Frontal cortex (tissue), 4 donors: ENCODE measurements at places on chromosomes 3 and 15. TPM values are rescaled to one million over a fixed set of nuclear protein-coding genes. Genes with fewer than 3 reads are reported as not detected.

Gene ATXN7
- total RNA-seq = 6.9 TPM

Gene ZMYND10
- 3.7 TPM for total RNA-seq

Gene TLR9
- not detected for total RNA-seq

Gene MITF
- 1.6 TPM for total RNA-seq

Gene TUSC7
- not detected for total RNA-seq

Gene EPHA6
- total RNA-seq = 64.8 TPM

Gene KBTBD8
- total RNA-seq = 19.2 TPM

DNA sequence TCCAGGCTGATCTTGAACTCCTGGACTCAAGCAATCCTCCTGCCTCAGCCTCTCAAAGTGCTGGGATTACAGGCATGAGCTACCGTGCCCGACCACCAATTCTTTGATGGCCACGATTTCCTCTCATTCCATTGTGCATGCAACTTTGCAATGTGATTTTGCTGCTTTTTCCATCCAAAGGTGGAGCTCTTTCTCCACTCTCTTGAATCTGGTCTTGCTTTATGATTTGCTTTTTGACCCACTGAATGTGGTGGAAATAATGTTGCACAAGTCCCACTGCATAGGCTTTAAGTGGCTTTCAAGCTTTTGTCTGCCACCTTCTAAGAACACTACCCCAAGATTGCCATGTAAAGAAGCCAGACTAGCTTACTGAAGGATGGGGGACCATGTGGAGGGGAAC is 10.6 kb downstream of the RPS27L start:
- no peak for DNase-seq

DNA sequence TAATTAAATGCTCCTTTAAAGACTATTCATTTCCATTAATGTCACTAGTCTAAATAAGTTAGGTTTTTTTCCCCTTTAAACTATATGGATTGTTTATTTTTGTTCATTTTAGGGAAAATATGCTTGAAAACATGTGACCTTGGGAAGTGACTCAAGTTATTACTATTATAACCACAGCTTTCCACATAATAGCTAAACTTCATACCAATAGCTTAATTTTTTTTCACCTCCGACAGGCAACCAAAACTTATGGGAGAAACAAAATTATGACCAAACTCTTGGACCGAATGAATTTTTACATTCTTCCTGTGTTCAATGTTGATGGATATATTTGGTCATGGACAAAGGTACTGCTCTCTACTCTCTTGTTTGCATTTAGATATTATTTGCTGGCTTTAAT is 16.2 kb downstream of the CPA3 start:
- DNase-seq = no peak

GRCh38 chr3:79516795-79517194 is 251.0 kb downstream of the ROBO1 start:
- no peak for DNase-seq

GRCh38 chr3:46184469-46184868 is 23.6 kb downstream of the CCR1 start:
- no peak for DNase-seq

GRCh38 chr3:99651531-99651930 is 13.1 kb downstream of the COL8A1 start:
- DNase-seq = no peak

GRCh38 chr3:27345493-27345892 is 23.7 kb downstream of the NEK10 start:
- DNase-seq = no peak

DNA sequence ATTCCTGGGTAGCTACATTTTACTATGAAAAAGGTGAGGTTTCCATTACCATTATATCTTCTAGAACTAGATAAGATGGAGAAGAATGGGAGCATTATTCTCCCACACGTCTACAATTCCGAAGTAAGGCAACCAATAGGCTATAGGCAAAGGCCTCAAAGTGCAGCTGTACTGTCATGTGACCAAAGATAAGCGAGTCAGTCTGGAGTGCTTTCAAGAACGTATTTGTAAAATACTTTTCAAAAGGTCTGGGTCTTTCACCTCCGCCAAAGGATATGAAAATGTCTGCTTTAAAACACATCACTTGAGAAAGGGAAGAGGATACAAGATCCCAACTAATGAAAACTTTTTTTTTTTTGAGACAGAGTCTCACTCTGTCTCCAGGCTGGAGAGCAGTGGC is 9.9 kb downstream of the CCPG1 start:
- DNase-seq = no peak

- no peak for DNase-seq
Observed at GRCh38 chr3:168558728-168559411, 463.1 kb upstream of the GOLIM4 start.

- DNase-seq = no peak
Observed at GRCh38 chr3:123813876-123814275, 70.3 kb downstream of the MYLK start.

- no peak for DNase-seq
Observed at GRCh38 chr3:155188031-155188430, 105.5 kb downstream of the STRIT1 start.

GRCh38 chr3:12395349-12396012 is 88.8 kb upstream of the TSEN2 start:
- DNase-seq = no peak

GRCh38 chr3:76694063-76694462 is 345.8 kb upstream of the ROBO2 start:
- DNase-seq = no peak

GRCh38 chr3:40782111-40782721 is 257.5 kb downstream of the ZNF621 start:
- DNase-seq = no peak

GRCh38 chr15:84840741-84841429 is 23.7 kb downstream of the ALPK3 start:
- no peak for DNase-seq

- no peak for DNase-seq
Observed at GRCh38 chr3:156723182-156723619, 48.8 kb downstream of the TIPARP start.

GRCh38 chr3:171813897-171814460 is 3.7 kb upstream of the PLD1 start:
- no peak for DNase-seq
